ENCODE measurements at places on chromosomes 13 and 19. TPM values are rescaled to one million over a fixed set of nuclear protein-coding genes. Genes with fewer than 3 reads are reported as not detected.

The ADAMTSL5 gene
- total RNA-seq, result 0.09 TPM

The ATXN8OS gene
- total RNA-seq, result not detected

The CARM1 gene
- total RNA-seq, result 34.9 TPM

DNA sequence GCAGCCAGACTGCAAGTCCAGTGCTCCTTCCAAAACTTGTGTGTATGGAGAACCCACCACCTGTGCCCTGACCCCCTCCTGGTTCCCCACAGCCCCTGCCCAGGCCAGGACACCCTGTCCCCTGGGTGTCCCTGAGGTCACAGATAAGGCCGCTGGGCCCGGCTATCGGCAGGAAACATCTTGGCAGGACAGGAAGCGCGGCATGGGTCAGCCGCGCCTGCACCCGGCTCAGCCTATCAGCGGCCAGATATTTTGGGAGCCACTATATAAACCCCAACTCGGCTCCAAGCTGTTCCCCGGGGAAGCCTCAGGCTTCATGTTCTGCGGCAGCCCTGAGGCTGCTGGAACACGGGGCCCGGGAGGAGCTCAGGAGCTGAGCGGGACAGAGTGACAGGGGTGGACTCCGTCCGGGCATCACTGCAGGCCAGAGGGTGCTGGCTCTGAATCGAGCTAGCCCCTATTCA is 60.8 kb downstream of the AP1M1 start:
- ATAC-seq, result no peak

- no peak for ATAC-seq
These were observed 4.9 kb downstream of the LMO7 start for GRCh38 chr13:75641026-75641425.

DNA sequence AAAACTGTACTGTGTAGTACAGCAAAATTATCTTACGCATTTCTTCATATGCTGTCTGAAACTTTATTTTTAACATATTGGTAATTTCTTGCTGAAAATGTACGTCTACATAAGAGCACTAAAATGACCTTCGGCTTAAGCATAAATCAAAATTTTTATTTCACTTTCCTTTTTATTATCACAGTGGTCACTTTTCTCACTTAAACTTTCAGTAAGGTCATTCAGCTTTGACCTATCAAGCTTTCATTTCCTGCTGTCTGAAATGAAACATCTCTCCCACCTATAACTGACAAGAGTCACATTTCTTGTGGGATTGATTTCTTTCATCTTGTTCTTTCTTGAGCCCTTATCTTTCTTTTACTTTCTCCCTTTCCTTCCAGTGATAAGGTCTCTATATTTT is 2212.7 kb upstream of the PCDH20 start:
- ATAC-seq, result no peak

GRCh38 chr13:63403733-63404132 is 1988.1 kb upstream of the PCDH20 start:
- ATAC-seq, result no peak
